ENCODE measurements at places on chromosomes 4 and X.

GRCh38 chr4:85543832-85544231, 68.9 kb downstream of the ARHGAP24 start:
- no peak for DNase-seq

- no peak for DNase-seq
These were observed 414.8 kb downstream of the OPHN1 start for GRCh38 chrX:68018248-68019203.

DNA sequence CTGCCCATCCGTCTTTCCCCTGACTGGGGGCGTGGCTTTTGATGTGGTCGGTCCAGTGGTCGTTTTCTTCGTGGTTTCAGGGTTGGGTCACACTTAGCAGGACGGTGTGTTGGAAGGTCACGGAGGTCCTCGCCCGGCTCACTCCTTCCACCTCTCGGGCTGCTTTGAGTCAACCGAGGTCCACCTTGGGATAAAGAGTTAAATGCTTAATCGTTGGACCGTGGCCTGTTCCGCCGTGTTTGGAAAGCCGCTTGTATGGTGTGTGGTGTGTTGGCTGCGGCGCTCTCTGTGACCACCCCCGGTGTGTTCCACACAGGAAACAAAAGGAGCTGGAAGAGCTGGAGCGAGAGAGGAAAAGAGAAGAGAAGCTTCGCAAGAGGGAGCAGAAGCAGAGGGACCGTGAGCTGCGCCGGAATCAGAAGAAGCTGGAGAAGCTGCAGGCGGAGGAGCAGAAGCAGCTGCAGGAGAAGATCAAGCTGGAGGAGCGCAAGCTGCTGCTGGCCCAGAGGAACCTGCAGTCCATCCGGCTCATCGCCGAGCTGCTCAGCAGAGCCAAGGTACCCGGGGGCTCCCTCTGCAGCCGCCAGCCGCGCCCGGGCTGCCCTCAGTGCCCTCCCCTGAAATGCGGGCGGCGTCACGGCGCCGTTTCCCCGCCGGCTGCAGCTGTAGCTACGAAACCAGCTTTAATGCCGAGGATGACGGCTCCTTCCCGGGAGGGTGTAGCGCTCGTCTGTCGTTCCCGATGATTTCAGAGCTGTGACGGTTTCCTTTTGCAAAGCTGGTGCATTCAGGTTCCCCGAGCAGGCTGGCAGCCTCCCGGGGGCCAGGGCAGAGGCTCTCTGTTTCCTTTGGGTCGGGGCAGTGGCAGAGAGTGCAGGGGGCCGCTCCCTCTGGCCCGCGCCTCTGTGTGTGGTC, 7.7 kb downstream of the AKAP17A start:
- DNase-seq, result peak; percentile 32

- no peak for DNase-seq
These were observed 80.8 kb downstream of the CCSER1 start for GRCh38 chr4:90207887-90208454.

GRCh38 chr4:96593422-96593821, 753.5 kb downstream of the PDHA2 start:
- no peak for DNase-seq

GRCh38 chr4:31530555-31530954, 810.4 kb downstream of the PCDH7 start:
- no peak for DNase-seq

DNA sequence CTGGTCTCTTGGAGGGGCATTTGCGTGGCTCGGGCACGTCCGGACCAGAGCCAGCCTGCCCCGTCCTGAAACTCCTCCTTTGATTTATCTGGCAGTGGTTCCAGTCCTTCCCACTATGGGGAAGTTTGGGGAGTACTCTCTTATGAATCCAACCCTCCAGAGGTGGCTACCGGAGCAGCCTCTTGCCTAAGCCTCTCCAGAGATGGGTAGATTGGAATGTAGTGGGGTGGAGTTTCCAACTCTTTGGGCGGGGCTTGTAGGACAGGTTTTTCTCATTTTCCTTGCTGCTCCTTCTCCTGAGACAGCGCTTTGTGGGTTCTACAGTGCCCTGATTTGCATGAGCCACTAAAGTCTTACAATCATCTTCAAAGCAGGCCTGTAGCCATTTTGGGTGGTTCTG, 60.1 kb upstream of the XAGE1B start:
- DNase-seq, result no peak

Data from ovary (tissue), 10 donors.